Urinary bladder (tissue), 4 donors: ENCODE measurements at places on chromosomes 6 and 20. TPM values are rescaled to one million over a fixed set of nuclear protein-coding genes. Genes with fewer than 3 reads are reported as not detected.

DNA sequence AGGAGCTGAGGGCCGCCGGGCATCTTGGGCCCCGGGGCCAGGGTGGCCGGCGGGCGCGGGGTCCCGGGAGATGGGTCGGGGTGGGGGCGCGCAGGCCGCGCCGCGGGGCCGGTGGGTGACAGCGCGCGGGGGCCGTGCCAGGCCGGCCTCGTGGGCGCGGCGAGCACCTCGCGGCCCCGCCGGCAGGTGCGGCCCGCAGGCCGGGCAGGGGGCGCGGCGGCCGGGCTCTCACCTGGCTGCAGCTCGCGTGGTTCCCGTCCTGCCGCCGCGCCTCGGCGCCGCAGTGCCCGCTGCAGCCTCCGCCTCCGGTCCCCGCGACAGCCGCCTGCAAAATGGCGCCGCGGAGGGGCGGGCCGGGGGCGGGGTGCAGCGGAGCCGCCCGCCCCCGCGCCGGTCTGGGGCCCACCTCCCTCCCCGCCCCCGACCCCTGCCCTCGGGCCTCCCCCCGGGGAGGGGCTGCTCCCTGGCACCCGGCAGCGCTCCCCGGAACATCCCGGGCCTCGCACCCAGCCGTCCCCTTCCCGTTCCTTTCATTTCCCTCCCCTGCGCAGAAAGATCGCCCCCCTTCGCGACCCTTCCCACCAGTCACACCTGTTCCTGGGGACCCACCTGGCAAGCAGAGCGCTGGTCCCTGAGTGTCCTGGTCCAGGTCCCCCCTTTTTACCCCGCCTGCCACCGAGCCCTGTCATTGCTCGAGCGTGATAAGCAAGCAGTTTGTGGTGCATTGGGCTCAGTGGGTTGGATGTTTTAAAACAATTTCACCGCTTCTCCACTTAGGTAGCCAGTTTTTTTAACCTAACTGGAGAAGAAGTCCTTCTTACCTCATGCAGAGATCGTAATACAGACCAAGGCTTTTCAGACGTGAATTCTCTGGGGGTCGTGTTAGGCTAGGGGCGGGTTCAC lies at the start of gene SLC23A2:
Gene SLC23A2 (minus strand): TSS at position 337 of the 903 bp plus-strand sequence. CDS start 68,948 bp downstream, outside the sequence.
- no peak for DNase-seq

The RAET1L gene
- not detected for total RNA-seq

- DNase-seq = no peak
Observed at GRCh38 chr20:38406476-38406875, 28.7 kb downstream of the SNHG17 start.

GRCh38 chr6:115396112-115396906 lies 664.4 kb downstream of the FRK start:
- no peak for DNase-seq

GRCh38 chr20:22921595-22922421 lies 113.3 kb upstream of the SSTR4 start:
- DNase-seq = no peak

- no peak for DNase-seq
Observed at GRCh38 chr20:8589956-8590355, 457.9 kb downstream of the PLCB1 start.
